ENCODE measurements at places on chromosomes 4 and X. TPM values are rescaled to one million over a fixed set of nuclear protein-coding genes. Genes with fewer than 3 reads are reported as not detected.

PAGE1 gene
- not detected for total RNA-seq

IRS4 gene
- total RNA-seq: not detected

UGT8 gene
- total RNA-seq: 0.15 TPM

KCND1 gene
- total RNA-seq: 0.96 TPM

FRMPD4 gene
- 0.07 TPM for total RNA-seq

CXCL10 gene
- total RNA-seq: not detected

Measured in A549 treated with Mapracorat at 1 μM for 4 hours (cell line).